ENCODE measurements at places on chromosomes 2 and 18. TPM values are rescaled to one million over a fixed set of nuclear protein-coding genes. Genes with fewer than 3 reads are reported as not detected.

DNA sequence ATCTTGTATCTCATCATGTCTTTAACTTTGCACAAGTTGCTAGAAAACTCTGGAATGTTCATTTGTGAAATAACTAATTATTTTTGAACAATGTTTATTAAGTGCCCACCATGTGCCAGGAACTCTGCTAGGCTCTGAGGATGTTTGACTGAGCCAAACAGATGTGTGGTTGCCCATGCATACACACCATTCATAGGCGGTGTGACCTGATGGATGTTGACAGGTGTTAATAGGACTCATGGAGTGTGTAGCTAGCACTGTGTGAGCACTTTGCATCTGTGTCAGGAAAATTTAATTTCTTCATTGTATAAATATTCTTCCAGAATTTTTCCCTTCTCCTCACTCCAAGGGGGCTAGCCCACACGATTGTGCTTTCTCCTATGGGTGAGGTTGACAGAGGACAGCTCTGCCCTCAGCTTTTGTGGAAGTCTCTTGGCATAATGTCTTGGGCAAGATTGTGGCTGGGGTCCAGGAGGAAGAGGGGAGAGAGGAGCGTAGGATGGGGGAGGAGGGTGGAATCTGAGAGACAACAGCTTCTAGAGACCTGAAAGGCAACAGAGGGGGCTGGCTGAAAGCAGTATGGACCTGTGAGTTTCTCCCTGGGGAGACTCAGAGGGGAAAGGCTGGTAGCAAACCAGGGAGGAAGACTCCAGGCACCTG lies 214.6 kb upstream of the CXCR4 start:
- no peak for DNase-seq

DNA sequence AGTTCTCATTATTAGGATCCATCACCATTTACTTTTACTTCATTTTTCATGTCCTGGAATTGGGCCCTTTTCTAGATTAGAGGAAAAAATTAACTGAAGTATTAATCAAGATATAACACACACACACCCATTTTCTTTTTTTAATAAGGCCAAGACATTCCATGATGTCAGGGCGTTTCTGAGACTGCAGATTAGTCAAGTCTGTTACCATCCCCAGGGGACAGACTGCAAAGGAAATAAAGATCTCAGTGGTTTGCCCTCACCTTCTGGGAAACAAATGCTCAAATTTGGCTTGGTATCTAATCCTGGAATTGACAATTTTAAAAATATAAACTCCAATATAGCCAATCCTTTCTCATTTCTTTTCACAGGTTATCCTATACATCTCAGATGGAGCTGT lies 27.4 kb downstream of the RMP24 start:
- no peak for DNase-seq

DNA sequence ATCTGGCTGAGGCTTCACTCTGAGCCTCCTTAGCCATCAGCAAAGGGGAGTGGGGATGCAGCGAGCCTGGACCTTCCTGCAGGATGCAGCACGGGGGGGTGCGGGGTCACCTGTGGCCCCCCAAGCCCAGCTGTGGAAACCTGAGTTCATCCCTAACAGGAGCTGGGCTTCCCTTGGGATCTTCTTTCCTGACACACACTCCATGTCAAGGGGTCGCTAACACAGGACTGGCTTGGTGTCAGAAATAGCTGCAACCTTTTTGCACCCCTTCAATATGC lies 174.7 kb downstream of the RTP5 start:
- no peak for DNase-seq

DNA sequence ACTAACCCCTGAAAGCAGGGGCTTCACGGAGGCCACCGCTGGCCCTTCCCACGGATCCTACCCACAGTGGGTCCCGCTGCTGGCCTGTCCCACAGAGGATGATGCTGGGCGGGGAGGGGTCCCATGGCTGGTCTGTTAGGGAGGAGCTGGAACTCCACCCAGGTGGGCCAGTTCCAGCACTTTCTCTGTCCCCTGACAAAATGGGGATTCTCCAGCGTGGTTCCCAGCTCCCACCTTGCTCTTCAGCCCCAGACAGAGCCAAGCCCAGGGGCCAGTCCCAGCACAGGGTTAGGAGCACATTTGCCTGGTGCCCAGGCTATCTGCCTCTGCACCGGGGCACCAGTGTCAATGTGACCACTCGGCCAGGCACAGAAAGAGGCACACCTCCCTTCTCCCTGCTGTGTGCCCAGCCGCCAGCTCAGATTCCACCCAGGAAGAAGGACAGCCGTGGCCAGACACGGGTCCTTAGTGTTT lies 50.0 kb downstream of the ANKMY1 start:
- DNase-seq: no peak

DNA sequence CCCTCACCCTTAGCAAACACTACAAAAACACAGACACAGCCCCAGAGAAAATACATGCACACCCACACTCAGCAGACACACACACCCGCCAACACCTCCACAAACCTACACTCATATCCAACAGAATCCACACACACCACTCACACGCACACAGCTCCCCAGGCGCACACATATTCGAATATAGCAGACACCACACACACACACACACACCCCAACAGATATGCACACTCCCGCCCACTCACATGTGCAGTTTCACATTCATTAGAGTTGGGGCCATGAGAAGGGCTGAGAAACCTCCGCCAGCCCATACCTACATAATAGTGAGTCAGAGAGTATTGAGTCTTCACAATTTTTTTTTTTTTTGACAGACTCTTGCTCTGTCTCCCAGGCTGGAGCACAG lies 29.4 kb upstream of the NOTO start:
- DNase-seq: no peak

DNA sequence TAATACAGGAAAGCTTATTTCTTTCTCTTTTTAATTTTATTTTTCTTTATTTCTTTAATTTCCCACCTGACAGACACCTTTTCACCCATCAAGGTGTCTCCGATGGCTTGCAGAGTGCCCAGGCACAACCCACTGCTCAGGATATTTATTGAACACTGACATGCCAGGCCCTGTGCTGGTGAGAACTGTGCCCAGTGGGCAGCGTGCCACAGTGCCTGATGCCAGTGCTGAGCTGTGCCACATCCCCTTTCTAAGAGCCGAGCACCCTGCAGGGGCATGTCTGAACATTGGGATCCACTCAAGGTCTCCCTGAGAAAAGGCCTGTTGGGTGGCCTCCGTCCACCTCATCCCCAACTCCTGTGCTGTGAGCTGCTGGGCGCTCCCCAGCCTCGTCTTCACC lies 158.6 kb upstream of the RAB6C start:
- no peak for DNase-seq

GRCh38 chr18:10015941-10016819 lies 102.4 kb downstream of the VAPA start:
- no peak for DNase-seq

The CMPK2 gene
- 3.5 TPM for total RNA-seq

The ASTL gene
- total RNA-seq: not detected

The INO80D gene
- total RNA-seq: 41.3 TPM

The FHOD3 gene
- total RNA-seq: not detected

The NCKAP1 gene
- total RNA-seq: 4.9 TPM

The ARL6IP6 gene
- total RNA-seq: 21.4 TPM

The SH3RF3 gene
- total RNA-seq: 2.1 TPM

The SAG gene
- 0.06 TPM for total RNA-seq

All from CD4-positive, alpha-beta memory T cell (primary cell).